CD4-positive, alpha-beta T cell treated with Interleukin-17A for 1 hour (primary cell): ENCODE measurements at places on chromosomes 5 and 9.

GRCh38 chr5:179620293-179620692 is 3.2 kb downstream of the HNRNPH1 start:
- no peak for DNase-seq

- DNase-seq, result no peak
These were observed 22.9 kb downstream of the ATG10 start for GRCh38 chr5:81994679-81995078.

DNA sequence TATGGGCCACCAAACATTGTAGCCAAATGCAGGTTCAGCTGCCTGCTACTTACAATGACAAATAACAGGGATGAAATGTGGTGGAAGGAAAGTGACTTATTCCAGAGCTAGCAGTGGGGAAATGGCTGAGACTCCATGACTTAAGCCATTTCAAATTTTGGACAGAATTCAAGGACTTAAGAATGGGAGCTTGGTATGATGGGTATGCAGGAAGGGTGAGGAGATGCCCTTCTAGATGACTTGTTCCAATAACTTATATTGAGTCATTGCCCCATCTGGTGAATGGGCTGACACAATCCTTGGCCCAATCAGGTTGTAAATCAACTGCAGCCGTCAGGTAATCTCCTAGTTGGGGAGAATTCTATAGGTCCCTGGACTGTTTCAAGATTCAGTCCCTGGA is 230.7 kb upstream of the SGCD start:
- no peak for DNase-seq

DNA sequence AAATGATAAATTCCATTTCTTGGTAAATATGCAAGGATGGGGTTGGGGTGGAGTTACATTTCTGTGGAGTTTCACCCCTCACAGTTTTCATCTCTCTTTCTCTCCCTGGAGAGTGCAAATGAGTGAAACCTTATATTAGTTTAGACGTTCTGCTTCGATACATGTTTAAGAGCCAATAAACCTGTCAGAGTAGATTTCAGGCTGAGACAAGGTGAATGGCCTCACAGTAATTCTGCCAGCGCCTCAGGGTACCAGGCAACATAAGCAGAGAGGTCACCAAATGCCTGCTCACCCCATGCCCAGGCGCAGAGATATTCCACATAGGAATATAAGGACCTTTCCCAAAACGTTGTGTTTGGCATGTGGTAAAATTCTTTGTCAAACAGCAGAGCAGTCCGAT is 154.9 kb upstream of the VLDLR start:
- no peak for DNase-seq

DNA sequence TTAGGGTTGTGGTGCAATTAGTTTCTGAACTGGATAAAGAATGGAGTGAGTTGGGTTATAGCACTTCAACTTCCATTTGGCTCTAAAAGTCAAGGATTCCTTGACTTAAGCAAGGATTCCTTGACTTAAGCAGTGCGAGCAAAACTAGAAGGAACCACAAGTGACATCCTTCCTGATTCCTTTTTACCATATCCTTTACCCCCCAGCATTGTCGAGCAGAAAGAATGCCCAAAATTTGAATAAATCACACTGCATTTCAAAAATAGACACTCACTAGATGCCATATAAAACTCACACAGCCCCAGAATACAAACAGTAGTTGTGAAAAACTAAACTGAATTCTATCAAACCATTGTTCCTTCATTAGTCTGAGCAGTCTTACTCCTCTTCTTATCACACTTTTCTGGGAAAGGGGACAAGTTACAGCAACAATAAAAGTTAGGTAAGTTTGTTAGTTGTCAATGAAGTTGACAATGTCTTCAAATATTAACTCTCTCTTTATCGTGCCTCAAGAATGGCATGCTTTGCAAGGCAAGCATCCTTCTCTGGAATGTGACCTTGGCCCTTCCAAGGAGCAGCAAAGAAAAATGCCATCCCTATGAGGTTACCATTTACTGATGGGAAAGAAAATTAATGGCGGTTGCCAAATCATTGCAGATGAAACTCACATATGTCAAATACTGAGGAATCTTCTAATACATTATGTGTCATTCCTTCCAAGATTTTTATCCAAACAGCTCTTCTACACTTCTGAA is 273.3 kb upstream of the ANKRD55 start:
- DNase-seq, result no peak

GRCh38 chr5:34707451-34708107 is 51.5 kb downstream of the RAI14 start:
- no peak for DNase-seq

DNA sequence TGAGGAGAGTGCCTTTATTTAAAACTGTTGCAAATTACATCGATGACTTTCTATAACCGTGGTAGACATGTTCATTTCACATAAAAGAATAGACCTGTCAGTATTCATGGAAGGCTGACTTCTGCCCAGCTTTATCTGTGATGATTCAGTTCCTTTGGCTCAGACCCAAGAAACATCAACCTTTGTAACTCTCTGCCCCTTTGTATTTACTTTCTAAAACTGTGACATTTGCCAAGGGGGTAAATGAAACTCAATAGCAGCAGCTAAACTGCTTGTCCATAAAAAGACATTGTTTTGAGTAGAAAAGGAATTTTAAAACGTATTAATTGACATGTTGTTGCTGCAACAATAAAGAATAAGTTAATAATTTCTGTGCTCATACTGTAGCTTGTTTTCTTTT is 137.8 kb upstream of the ANKH start:
- no peak for DNase-seq

- DNase-seq, result no peak
These were observed 579 bp downstream of the SLC12A7 start for GRCh38 chr5:1111241-1111726.

- no peak for DNase-seq
These were observed 7.4 kb downstream of the EEIG1 start for GRCh38 chr9:127973169-127974000.

- DNase-seq, result no peak
These were observed 96.9 kb upstream of the LIFR start for GRCh38 chr5:38653389-38653788.

GRCh38 chr9:114030364-114030763 is 47.7 kb downstream of the AMBP start:
- no peak for DNase-seq

DNA sequence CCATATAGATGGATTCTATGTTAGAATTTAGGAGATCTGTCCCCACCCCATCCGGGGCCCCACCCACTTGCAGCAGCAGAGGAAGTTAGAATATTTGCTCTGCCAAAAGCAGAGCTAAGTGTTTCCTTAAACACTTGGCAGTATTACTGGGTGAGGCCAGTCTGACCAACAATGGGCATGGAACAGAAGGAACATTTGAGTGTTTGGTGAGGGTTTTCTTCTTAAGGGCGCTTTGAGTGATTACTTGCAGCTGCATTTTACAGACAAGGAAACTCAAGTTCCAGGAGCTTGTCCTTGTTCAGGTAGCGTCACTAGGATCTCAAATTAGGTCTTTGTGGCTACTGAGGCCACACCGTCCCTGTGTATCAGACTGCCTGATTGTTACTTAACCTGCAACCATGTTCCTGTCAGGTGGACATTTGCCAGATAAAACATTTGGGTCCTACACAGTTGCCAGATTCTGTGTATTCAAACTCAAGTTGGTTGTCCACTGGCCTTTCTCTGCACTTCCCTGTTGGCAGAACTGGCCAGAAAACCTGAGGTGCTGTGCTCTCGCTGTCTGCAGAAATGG is 59.3 kb downstream of the SLC46A2 start:
- DNase-seq, result no peak

GRCh38 chr5:149708981-149709594 is 21.0 kb upstream of the PPARGC1B start:
- DNase-seq, result no peak

DNA sequence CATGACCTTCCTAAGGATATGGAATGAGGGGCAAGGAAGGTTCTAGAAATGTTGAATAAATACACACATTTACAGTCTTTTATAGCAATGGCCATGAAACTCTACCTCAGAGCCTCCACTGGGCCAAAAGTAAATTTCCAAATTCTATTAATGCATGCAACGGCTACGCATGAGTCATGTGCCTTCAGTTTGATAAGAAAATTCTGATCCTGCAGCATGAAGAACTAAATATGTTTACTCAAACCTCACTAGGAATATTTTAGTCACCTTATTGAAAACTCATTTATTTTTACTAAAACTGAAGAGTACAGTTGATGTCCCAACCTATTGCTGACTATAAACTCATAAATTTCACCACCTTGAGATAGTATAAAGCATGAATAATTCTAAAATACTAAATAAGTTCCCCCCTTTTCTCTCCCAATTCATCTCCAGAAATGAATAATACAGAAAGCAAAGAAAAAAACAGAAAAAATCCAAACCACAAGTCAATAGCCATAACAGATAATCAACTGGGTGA is 92.4 kb downstream of the GNAQ start:
- DNase-seq, result no peak

DNA sequence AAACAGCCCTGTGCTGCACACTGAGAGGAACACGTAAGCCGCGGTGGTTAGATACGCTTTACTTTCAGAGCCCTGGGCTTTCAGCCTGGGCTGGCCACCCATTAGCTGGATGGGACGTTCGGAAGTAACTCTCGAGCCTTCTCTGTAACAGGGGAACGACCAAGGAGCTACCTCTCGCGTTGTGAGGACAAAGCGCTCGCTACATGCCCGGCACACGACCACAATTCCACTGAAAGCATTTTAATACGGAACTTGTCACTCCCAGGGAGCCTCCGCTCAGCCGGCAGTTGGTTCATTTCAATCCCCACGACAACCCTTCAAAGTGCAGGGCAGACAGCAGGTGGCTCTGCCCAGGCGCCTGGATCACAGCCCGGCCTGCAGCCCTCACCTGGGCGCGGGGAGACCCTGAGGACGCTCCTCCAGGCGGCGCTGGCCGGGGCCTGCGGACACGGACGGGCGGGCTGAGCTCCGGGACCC is 368 bp downstream of the SURF1 start:
- DNase-seq, result no peak

GRCh38 chr5:136434795-136435194 is 69.5 kb upstream of the TRPC7 start:
- no peak for DNase-seq

- no peak for DNase-seq
These were observed 149.2 kb upstream of the ANKH start for GRCh38 chr5:15020736-15021135.

GRCh38 chr9:86407022-86407421 is 52.8 kb upstream of the TUT7 start:
- no peak for DNase-seq

DNA sequence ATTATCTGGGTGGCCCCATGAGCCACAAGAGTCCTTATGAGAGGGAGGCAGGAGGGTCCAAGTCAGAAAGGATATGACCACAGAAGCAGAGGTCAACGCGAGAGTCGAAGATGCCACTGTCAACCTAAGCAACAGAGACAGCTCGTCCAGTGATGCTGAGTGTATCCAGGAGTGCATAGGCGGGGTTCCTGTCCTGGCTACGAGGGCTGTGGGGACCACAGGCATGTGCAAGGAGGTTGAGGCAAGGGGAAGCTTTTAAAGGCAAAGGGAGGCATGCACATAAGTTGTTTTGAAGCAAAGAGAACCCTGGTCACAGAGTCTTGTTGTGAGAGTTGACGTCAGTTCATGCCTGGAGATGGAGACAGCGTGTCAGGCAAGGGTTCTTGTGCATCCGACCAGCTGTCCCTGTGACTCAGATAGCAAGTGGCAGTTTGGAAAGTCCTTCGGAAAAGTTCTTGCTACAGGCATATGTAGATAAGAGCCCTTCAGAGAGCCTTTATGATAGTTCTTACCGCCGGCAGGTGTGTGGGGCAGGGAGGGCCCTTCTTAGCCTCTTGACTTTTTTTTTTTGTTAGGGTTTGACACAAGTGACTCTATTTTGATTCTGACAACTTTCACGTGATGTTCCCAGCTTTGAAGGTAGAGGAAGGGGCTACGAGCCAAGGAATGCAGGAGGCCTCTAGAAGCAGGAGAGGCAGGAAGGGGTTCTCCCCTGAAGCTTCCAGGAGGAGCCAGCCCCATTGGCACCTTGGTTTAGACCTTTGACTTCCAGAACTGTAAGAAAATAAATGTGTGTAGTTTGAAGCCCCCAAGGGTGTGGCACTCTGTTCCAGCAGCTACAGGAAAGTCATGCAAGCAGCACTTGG is 66.0 kb upstream of the FCN1 start:
- no peak for DNase-seq

- peak; percentile 81 for DNase-seq
These were observed at the start of gene TBC1D9B for GRCh38 chr5:179907556-179908324. TBC1D9B (minus strand) TSS chr5:179907897; CDS start chr5:179907821, 76 bp downstream.

DNA sequence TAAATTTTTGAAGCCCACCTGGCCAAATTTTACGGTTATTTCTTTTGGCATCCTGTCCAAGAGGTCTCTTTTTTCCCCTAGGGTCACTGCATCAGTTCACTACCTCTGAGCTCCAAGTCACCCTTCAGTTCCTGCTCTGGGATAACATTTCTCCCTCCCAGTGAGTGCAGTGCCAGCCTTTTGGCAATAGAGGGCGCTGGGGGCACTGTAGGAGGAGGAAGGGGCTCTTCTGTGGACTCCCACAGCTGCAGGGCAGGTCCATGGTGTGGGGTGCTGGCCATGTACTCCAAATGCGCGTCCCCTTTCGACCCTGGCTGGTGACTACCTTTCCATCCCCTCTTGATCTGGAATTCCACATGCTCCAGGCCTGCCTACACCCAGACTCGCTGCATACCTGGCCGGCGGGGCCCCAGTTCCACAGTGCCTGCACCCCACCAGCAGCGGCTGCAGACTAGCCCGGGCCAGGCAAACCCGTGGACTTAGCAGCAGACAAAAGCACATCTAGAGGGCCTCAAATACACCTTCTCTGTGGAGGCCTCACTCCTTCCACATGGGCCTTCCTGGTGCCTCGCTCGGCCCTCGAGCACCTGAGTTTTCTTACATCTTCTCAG is 20.3 kb upstream of the NINJ1 start:
- peak; percentile 46 for DNase-seq

- DNase-seq, result peak; percentile 55
These were observed 2.9 kb upstream of the PAX5 start for GRCh38 chr9:37036776-37037502.

- DNase-seq, result no peak
These were observed 115.9 kb upstream of the MINAR2 start for GRCh38 chr5:129631961-129632360.

DNA sequence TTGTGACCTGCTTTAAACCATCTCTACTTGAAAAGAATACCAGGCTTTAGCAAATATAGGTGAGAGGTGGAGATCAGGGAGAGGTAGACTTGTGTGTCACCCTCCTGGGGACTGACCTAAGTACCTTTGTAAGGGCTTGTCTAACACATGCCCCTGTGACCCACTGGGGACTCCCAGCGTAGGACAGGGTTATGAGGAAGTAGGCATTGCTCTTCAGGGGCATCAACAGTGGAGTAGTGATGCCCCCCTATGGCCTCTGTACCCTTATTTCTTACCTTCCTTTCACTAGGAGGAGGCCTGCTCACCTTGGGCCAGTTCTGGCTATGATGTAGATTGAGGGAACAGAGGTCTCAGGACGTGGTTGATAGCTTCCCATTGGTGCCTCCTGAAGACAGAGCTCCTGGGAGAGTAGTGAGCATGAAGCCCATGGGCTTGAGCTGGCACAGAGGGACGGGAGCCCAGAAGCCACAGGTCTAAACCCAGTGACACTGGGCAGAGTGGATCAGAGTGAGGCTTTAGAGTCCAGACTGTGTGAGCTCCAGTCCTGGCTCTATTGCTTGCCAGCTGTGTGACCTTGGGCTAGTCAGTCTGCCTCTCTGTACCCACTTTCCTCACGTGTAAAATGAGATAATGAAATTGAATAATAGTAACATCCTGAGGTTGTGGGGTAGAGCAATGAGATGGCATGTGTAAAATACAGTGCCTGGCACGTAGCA is 191.7 kb downstream of the AOPEP start:
- peak; percentile 28 for DNase-seq
